ENCODE measurements at places on chromosomes 3 and 15.

DNA sequence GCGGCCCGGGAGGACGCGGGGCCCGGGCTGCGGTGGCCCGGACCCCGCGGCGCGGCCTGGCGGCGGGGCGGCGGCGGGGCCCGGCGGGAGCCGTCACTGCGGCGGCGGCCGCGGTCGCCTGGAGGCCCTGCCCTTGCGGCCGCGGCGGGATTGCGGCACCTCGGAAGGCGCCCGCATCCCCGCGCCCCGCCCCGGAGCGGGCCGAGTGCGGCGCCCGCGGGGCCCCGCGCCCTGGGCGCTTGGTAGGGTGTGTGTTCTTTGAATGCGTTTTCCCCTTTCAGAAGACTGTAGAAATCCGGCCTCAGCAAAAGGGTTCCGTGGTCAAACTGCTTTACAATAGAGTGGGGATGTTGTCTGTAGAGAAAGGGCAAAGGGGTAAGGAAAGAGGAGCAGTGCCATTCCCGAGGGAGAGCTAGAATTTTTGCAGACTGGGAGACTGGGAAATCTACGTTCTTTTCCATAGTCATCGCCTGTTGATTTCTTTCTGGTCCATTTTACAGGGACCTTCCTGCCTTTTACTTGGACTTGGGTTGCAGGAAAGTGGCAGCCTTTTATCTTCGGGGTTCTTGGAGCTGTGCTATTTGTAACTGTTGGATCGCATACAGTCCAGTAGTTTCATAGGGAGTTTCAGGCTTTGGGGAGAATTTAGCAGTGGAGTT, 630 bp downstream of the SNRK start:
- peak; percentile 30 for DNase-seq

DNA sequence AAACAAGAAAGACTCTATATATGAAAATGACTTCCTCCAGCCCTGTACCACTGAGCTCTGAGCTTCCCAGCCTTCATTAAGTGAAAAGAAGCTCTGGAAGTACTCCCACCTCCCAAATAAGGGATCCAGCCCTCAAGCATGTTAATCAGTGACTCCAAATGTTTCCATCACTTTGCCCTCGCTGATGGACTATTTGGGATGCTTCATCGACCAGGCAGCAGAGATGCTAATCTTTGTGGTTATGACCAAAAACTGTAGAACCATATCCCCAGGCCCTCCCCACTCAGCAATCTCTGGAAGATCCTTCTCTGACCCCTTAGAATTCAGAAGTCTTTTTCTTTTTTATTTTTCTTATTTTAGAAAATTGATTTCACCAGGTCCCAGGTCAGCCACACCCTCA, 2.3 kb upstream of the CTDSPL start:
- DNase-seq, result no peak

- DNase-seq, result no peak
Measured at GRCh38 chr15:35209838-35210237, 124.7 kb upstream of the NANOGP8 start.

DNA sequence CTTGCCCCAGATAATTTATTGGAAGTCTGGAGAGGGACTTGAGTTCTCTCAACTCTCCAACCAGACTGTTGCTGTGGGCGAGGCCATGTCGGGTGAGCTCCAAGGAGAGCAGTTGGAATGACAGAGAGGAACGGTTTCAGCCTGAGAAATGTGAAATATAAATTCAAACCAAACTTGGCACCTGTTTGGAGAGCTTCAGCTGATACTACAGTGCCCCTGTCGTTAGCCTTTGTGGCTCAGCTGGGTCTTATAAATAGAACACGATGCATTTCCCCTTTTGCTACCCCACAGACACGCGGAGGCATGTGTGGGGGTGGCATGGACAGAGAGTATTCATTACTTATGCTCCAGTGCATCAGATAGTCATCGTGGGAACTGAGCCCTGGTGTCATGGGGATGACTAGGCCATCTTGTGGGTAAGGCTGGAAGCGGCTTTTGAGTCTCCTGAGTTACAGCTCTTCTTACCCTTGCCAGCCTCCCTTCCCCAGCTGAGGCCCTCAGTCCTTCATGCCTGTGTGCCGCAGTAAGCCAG, 15.6 kb downstream of the SMAD3 start:
- peak; percentile 85 for DNase-seq

DNA sequence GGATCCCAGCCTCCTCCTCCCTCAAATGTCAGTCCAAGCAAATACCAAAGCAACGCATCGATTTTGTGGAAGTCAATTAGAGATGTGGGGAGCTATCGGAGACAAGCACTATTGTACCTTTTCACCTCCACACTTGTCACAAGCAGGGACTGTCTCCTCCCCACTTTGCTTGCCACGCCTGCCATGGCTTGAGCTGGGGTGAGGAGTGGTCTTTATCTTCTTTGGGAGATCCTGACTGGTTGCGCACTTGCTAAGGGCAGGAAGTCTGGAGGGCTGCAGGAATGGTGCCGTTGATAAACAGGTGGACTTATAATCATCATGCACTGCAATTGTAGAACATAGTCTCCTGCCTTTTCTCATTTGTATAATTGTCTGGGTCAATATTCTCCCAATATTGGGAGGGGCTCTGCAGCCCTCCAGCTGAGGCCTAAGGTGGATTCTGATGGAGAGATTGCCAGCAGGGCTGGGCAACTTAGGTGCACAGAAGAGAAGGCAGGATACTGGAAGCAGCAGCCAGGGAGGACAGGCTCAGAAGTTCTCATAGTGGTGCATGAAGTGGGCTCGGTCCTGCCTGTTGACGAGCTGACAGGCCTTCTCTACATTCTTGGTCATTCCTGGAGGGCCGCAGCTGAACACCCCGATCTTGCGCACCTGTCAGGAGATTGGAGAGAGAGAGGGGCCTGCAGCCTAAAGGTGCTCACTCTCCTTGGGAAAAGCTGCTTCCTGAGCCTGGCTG, 20.2 kb downstream of the DUOX2 start:
- DNase-seq, result no peak

GRCh38 chr3:49602877-49603411, 48.7 kb downstream of the BSN start:
- no peak for DNase-seq

GRCh38 chr3:13746385-13746784, 133.5 kb downstream of the WNT7A start:
- DNase-seq, result no peak

- DNase-seq, result no peak
Measured at GRCh38 chr3:33441225-33441976, 1.2 kb upstream of the UBP1 start.

- no peak for DNase-seq
Measured at GRCh38 chr15:89121414-89121813, 33.2 kb downstream of the ABHD2 start.

- DNase-seq, result peak; percentile 85
Measured at GRCh38 chr3:2354702-2355101, 256.0 kb downstream of the CNTN4 start.

DNA sequence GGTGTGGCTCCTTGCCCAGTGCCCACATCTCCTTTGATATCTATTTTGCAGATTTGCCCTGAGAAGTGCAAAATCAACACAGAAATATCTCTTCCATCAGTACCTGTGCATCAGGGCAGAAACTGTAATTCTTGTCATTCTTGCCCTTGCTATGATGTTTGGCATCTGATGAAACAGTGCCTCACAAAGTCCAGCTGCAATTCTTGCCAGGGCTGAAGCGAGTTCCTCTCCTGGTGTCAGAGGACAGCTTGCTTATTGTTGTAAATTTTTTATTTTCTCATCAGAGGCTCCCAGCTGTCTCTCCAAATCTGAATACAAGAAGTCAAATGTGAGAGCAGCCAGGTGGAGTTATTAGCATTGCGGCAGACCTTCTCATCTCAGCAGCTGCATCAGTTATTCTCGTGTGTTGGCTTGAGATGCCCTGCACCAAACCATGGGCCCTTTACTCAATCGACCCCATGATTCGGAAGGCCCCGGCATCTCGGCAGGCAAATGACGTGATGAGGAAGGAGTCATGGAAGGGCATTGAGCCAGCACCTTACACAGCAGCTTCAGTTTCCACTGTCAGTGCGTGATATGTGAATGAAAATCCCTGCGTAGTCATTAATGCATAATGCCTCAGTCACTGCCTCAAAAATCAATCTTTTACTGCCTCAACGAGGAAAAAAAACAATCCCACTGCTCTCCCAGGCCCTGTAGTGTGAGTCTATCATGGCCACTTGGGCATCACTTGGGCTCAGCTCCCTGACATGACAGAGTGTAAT, 93.4 kb downstream of the CCNL1 start:
- DNase-seq, result no peak

- no peak for DNase-seq
Measured at GRCh38 chr15:45343258-45343860, 35.0 kb downstream of the GATM start.

DNA sequence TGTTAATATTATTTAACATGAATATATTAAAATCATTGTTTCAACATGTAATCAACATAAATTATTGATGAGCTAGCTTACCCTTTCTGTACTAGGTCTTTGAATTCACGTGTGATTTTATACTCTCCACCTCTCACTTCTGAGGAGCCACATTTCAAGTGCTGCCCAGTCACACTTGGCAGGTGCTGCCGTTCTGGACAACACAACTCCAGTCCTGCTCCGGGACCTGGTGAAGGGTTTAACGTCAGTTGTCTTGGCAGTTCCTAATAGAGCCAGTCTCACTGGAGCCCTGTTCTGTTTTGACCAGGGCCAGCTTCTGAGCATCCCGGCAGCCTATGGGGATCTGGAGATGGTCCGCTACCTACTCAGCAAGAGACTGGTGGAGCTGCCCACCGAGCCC, 64.1 kb downstream of the LRRK1 start:
- no peak for DNase-seq

DNA sequence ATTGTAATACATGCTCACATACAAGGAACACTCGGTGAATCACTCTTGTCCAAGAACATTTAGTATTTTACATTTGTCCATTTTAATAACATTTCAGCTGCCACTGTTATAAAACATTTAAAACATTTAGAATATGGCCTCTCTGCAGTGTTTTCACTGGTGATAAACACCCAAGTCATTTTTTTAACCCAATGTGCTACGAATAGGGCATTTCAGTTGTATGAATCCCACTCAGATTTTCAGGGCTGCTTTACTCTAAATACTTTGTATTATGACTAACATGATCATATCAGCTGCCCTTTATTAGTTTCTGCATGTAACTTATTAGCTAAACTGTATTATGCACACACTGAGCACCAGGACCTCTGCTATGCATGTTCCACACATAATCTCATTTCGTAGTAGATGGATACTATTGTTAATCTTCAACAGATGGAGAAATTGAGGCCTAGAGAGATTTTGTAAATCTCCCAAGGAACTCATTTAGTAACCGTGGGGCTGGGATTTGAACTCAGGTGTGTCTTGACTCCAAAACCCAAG, 148.6 kb upstream of the CDIN1 start:
- DNase-seq, result peak; percentile 63

GRCh38 chr3:126971891-126972351, 11.0 kb upstream of the PLXNA1 start:
- no peak for DNase-seq

- DNase-seq, result no peak
Measured at GRCh38 chr3:115638991-115639390, 15.7 kb downstream of the GAP43 start.

DNA sequence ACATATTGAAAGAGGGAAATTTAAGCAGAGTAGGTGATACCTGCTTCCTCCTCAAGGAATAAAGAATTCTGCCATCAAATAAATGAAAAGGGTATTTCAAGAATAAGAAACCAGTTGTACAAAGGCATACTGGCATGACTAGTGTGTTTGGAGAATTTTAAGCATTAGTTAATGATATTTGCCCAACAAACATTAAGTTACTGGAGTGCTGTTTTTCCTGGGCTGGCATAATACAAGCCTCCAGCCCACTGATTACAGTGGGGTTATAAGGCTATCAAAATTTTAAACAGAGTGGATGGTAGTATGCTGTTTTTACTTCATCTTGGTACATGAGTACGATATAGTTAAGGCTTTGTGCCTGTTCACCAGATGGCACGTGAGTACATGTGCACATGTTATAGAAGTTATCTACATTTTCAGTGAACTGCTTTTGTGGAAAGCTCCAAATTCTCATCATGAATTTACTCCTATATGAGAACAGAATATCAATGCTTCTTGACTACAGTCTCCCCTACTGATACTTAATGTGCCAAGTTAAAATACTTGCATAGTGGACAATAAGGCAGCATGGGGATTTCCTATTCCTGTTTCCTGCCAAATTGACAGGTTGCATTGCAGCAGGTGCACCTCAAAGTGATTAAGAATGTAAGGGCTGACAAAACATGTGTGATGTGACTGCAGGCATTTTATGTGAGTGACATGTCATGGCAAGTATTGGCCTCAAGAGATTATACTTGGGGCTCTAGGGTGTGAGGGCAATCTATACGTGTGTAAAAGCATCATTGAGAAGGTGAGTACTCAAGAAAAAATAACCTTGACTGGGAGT, 14.9 kb downstream of the NAALADL2 start:
- no peak for DNase-seq

- DNase-seq, result no peak
Measured at GRCh38 chr3:171565481-171566058, 105.4 kb upstream of the TNIK start.

- no peak for DNase-seq
Measured at GRCh38 chr3:196127308-196128040, 45.6 kb upstream of the TFRC start.

GRCh38 chr3:71601811-71602210, 18.3 kb upstream of the FOXP1 start:
- peak; percentile 92 for DNase-seq

DNA sequence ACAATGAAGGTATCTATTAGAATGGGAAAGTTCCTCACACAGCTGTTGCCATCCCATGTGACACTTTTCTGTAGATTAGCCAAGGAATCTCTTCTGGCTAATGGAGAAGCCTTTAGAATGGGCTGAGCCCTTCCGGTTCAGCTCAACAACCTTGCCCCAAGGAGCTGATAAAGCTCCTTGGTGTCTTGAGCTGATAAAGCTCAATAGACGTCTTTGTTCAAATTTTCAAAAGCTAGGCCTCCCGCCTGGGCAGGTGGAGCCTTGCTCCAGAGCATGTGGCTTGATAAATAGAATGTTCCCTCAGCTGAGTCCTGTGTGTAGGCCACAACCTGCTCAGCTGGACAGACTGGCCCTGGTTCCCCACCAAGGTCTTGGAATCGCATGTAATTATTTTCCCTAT, 7.2 kb upstream of the BNIP2 start:
- DNase-seq, result no peak
